Foreskin melanocyte (primary cell): ENCODE measurements at places on chromosomes 16 and 17.

DNA sequence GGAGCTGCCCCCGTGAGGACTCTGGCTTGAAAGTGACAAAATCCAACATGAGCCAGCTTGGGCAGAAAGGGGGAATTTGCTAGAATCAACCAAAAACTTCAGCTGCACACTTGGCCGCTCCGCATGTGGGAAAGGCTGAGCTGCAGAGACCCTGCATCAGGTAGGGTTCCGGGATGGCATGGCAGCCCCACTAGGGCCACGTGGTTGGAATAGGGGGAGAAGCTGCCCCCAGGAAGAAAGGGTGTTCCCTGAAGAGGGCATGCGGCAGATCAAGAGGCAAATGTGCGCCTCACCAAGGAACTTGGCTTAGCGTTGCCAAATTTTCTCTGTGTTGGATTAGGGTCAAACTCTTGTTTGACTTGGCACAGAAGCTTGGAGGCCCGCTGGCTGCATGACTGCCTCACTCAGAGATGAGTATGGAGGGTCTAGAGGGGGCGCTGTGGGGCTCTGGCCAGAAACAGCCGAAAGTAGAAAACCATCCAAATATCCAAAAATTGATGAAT is 29.2 kb upstream of the WFIKKN2 start:
- DNase-seq: no peak

GRCh38 chr16:12417030-12417814 is 386.5 kb downstream of the CPPED1 start:
- DNase-seq: peak; percentile 29

GRCh38 chr16:56606071-56606475 is 2.3 kb upstream of the MT2A start:
- DNase-seq: no peak

- DNase-seq: peak; percentile 98
Observed at GRCh38 chr17:20992987-20993862, 49.6 kb downstream of the USP22 start.

- no peak for DNase-seq
Observed at GRCh38 chr17:50217591-50217990, 16.2 kb upstream of the COL1A1 start.

DNA sequence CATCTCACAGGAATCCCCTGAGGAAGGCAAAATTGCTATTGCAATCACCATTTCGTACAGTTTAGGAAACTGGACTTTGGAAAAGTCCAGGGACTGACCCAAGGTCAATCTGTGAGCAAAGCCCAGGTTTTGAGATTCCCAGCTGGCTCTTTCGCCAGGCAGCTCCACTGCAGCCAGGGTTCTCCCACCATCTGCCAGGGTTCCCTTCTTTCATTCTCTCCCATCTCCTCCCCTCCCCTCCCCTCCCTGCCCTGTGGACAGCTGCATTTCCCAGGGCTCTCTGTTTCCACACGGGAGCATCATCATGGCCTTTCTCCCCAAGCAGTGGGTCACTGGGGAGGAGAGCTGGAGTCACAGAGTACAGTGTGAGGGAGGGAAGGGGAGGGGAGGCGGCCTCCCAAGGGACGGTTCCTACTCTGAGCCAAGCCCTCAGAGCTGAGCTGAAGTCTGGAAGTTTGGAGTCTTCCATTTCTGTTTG is 11.9 kb upstream of the GSDMA start:
- no peak for DNase-seq

GRCh38 chr17:36197387-36197703 is 787 bp upstream of the CCL3L1 start:
- peak; percentile 35 for DNase-seq

- DNase-seq: no peak
Observed at GRCh38 chr17:57919918-57920317, 35.3 kb downstream of the CUEDC1 start.

DNA sequence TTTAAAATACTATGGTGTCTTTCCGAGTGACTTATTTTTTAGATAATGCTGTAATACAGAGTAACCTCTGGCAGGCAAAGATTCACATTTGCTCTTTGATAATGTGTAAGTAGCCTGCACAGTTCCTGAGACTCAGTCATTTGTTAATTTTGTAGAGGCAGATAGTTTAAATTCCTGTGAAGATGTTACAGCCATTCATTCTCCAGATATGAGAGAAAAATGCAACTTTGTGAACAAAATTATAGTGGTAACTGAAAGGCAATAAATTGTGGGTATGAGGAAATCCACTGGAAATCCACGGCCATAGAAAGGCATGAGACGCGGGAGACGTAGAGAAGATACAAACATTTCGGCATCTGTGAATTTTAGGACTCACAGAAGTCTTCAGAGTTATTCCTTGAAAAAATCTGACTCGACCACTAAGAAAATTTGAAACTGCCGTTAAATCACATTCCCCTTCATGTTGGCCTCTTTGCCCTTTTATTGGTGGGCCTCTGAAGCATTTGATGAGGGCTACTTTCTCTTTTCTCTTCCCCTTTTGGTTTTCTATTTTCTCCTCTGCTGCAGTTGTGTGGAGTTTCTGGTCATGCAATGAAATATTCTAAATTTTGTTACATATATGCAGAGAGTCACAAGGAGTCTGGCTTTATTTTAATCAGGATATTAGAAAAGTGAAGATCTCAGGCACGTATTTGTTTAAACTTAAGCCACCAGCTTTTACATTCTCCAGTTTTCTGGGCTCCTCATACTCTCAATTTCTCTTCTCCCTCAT is 18.8 kb downstream of the HS3ST3A1 start:
- DNase-seq: no peak

DNA sequence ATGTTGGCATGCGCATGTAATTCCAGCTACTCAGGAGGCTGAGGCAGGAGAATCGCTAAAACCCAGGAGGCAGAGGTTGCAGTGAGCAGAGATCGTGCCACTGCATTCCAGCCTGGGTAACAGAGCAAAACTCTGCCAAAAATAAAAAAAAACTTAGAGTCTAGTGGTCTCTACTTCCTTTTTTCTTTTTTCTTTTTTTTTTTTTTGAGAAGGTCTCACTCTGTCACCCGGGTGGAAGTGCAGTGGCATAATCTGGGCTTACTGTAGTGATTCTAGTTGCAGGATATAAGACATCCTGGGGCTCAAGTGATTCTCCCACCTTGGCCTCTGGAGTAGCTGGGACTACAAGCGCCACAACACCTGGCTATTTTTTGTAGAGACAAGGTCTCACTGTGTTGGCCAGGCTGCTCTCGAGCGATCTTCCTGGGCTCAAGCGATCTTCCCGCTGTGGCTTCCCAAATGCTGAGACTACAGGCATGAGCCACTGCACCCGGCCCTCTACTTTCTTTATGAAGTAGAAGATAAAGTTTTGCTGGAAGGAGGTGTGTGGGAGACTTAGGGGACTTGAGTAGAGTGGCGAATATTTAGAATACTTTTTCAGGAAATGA is 47.9 kb upstream of the TAOK1 start:
- DNase-seq: no peak

GRCh38 chr17:63841350-63842172 is 924 bp downstream of the SMARCD2 start:
- peak; percentile 39 for DNase-seq

- DNase-seq: no peak
Observed at GRCh38 chr17:5785867-5786509, 201.7 kb upstream of the NLRP1 start.

- no peak for DNase-seq
Observed at GRCh38 chr17:77677630-77678029, 280.9 kb upstream of the TNRC6C start.

GRCh38 chr16:89322321-89323119 is 105.0 kb downstream of the ZNF778 start:
- peak; percentile 93 for DNase-seq

DNA sequence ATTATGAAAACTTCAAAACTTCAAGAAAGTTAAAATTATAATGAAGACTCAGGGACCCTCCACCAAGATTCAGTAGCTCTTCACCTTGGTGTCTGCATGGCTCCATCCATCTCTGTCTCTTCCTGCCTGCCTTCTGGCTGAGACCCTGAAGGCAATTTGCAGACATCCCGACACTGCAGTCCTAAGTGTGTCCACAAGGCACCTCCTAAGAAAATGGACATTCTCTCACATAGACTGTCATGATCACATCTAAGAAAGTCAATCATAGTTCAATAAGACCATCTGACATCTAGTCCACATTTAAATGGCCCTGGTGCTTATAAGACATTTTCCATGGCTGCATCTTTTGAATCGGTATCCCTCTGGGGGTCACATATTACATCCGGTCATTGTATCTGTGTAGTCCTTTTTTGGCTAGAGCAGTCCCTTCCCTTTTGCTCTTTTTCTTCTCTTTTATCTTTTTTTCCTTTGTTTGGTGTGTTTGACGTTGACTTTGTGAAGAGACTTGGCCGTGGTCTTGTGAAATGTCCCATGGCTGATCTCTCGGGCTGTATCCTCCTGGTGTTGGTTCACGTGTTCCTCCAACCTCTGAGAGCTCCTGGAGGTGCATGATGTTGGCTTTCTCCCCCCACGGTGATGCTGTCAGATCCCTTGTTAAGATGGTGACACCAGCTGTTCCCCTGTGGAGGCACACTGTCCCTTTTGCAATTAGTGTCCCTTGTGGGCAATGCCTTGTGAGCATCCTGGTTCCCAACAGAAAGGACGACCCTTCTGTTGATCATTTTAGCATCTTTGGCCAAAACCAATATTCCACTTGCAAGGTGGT is 5.0 kb upstream of the TNFRSF13B start:
- no peak for DNase-seq

GRCh38 chr16:47851146-47851545 is 304.6 kb downstream of the ABCC12 start:
- no peak for DNase-seq

GRCh38 chr16:25750488-25751216 is 58.9 kb downstream of the HS3ST4 start:
- no peak for DNase-seq

- no peak for DNase-seq
Observed at GRCh38 chr16:64445649-64446048, 676.2 kb downstream of the CDH11 start.

GRCh38 chr16:4900036-4900435 is 36.9 kb downstream of the PPL start:
- peak; percentile 88 for DNase-seq

GRCh38 chr16:520847-521246 is 6.7 kb upstream of the CAPN15 start:
- DNase-seq: no peak

DNA sequence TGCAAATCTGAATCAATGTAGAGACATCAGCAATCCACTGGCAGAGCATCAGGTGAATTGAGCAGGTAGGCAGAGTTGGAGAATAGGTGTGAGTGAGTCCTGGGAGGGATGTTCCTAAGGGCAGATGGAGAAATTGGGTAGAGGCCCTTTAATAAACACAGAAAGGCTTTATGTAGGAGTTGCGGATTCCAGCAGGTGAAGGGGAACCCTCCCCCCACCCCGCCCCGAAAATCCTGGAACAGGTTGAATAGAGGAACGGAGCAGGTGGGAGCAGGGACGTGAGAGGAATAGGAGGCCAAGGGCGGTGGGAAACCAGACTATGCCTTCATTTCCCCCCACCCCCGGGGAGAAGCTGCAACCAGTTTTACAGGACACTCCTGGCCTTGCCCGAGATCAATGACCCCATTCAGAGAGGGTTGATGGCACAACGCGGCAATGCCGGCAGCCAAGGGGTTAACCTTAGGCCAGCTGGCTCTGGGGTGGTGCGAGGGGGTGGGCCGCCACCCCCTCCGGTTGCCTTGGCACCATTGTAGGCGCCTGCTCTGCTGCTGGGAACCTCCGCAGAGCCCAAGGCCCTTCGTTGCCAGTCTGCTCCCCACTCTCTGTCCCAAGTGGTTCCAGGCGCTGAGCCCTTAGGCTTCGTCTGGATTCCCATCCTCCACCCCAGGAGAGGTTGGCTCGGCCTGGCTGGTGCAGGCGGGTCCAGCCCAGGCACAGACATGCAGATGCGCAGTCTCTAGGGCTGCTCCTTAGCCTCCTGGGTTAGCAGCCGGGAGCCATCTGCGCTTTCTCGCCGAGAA is 814 bp upstream of the RUNDC3A start:
- DNase-seq: no peak

GRCh38 chr17:44914698-44915271 is 515 bp downstream of the GFAP start:
- no peak for DNase-seq

GRCh38 chr17:36529121-36529520 is 5.5 kb downstream of the MYO19 start:
- DNase-seq: no peak

- no peak for DNase-seq
Observed at GRCh38 chr17:77707546-77707945, 251.0 kb upstream of the TNRC6C start.

DNA sequence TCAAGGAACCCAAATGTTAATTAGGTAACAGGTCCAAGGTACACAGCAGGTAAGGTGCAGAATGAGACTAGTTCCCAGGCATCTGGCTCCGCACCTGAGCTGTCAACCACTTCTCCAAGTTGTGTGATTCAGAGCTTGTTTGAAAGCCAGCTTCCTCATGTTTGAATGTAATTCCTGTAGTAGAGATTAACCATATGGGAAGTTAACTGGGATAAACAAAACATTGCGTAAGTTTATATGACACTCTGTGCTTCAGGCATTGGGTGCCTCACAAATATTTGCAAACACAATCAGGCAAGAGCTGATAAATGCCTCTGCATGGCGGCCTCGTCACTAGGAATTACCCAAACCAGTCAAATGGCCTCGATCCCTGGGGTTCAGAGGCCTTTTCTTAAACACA is 27.9 kb upstream of the CPHXL start:
- DNase-seq: no peak

DNA sequence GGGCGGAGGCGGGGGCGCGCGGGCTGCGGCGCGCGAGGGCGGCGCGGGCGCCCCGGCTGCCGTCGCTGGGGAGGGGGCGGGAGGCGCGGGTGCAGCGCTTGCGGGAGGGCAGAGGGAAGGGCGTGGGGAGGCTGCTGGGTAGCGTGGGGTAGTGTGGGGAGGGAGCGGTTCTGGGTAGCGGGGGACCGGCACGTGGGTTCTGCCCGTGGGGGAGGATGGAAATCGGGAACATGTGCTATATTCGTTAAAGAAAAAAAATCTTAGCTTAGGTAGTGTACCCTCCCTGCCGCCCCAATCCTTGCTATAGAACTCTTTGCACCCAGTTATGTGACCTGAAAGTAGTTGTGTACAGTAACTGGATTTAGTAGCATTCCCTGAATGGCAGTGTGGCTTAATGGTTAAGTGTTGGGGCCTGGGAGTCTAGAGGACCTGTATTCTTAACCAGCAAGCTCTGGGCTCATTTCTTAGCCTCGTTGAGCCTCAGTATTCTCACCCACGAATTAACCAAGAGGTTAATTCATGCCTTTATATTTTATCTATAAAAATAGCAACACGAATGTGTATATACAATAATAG is 646 bp downstream of the RABEP1 start:
- no peak for DNase-seq

DNA sequence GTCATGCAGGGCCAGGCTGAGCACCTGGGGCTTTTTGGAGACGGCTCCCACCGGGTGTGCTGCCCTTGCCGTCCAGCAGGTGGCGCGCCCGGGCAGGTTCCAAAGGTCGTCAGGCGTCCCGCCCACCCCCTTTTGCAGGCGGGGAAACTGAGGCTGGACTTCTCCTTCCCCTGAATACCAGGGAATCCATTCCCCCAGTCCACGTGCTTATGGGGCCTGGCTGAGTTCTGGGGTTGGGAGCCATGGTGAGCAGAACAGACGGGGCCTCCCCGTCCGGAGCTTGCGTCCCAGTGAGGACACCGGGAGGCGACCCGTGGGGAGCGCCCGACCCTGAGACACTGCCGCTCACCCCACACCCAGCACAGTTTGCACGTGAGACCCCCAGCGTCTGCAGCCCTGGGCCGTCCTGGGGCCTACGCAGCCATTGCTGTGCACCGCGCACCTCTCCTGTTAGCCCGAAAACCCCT is 51.8 kb upstream of the JPH3 start:
- no peak for DNase-seq

GRCh38 chr17:48503747-48504146 is 27.1 kb downstream of the HOXB1 start:
- no peak for DNase-seq

GRCh38 chr17:51707216-51707615 is 446.9 kb downstream of the UTP18 start:
- no peak for DNase-seq

GRCh38 chr17:71760062-71760720 is 360.6 kb upstream of the SOX9 start:
- no peak for DNase-seq
